ENCODE measurements at places on chromosomes 4 and X.

DNA sequence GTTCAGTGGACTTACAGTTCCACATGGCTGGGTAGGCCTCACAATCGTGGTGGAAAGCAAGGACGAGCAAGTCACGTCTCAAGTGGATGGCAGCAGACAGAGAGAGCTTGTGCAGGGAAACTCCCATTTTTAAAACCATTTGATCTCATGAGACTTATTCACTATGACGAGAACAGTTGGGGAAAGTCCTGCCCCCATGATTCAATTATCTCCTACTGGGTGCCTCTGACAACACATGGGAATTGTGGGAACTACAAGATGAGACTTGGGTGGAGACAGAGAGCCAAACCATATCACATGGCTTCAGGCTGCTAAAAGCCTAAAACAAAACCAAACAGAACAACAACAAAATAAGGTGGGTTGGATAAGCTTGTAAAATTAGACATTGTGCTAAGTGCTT is 194.4 kb upstream of the CPEB2 start:
- no peak for DNase-seq

DNA sequence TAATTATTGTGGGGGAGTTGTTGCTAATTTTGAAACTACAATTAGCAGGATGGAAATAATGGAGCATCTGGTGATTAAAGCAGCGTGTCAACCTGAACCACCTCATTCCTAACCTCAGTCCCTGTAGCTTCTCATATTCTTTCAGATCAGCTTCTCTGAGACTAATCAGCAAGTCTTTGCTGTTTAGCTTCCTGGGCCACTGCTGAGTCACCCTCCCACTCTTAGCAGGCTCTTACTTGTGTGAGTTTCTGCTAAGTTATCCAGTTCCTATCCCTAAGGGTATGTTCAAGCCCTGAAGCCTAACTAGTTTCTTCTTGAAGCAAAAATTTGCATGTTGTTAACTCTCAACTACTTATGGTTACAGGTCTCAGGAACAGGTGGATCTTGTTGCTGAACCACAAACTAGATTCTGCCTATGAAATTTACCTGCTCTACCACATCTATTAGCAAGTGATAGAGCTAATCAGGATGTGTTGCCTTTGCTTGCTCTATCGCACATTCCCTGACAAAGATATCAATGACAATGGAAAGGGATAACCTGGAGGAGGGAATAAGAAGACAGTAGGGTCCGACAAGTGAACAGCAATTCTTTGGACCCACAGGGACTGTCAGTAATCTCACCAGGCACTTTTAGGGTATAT is 134.2 kb downstream of the EIF4E start:
- DNase-seq = no peak

GRCh38 chr4:153622778-153623240 is 61.3 kb upstream of the TLR2 start:
- DNase-seq = no peak

DNA sequence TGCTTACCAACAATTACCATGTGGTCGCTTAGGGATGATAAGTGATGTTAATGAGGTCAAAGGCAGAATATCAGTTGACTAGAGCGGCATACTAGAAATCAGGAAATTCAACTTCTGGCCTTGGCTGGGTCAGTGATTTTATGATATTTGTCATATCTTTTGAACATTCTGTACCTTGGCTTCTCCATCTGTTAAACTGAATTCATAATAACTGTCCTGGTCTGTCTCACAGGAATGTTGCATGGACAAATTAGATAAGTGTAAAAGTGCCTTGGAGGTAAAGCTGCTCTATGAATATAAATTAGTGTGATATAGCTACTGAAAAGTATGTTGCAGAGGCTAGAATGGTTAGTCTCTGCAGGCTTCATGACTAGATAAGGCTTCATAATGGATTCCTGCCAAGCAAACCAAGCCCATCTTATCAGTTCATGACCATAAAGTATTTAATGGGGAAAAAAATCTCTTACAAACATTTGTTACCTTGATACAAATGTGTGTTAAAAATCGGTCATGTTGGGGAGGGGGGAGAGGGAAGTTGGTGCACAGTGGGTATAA is 104.6 kb upstream of the BMPR1B start:
- DNase-seq = no peak

DNA sequence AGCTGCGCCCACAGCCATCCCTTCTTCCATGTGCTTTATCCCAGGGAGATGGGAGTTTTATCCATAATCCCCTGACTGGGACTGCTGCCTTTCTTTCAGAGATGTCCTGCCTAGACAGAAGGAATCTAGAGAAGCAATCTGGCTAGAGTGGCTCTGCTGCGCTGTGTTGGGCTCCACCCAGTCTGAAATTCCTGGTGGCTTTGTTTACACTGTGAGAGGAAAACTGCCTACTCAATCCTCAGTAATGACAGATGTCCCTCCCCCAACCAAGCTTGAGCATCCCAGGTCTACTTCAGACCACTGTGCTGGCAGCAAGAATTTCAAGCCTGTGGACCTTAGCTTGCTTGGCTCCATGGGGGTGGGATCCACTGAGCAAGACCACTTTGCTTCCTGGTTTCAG is 116.9 kb upstream of the AR start:
- no peak for DNase-seq

DNA sequence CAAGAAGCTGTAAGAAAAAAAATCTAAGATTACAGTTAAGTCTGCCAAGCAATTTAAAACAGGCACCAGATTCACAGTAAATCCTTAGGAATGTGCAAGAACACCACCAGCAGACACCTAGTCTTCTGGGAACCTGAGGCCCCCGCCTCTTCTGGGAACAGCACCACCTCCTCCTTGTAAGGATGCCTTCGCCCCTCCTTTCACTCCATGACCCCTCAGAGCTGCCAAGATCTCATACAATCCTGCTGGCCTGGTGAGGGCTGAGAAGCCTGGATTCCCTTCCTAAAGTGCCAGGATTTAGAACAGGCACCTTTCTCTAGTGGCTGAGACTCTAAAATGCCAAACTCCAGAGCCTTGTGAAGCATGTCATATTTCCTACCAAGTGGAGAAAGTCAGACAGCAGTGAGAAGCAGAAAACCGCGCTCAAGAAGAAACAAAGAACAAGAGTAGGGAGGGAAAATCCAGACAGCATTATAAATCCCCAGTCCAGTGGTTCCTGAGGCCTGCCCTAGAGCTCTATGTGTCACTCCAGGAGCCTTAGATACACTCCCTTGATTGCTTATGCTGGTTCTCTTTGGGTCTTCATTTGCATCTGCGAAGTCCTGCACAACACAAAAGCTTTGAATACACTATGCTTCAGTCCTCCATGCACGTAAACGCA is 166.4 kb downstream of the TSPAN5 start:
- DNase-seq = no peak

- no peak for DNase-seq
These were observed 7.8 kb downstream of the CPEB2 start for GRCh38 chr4:15010038-15010585.

Data from T-helper 1 cell (primary cell).